ENCODE measurements at places on chromosomes 7 and 10. TPM values are rescaled to one million over a fixed set of nuclear protein-coding genes. Genes with fewer than 3 reads are reported as not detected.

The UNCX gene
- not detected for total RNA-seq

The GRM3 gene
- not detected for total RNA-seq

The ASL gene
- 15.6 TPM for total RNA-seq

The COL28A1 gene
- total RNA-seq = 11.8 TPM

The EPHA1 gene
- total RNA-seq = 0.14 TPM

The ANK3 gene
- total RNA-seq = 45.7 TPM

The ANTXRL gene
- not detected for total RNA-seq

The LDB1 gene
- 62.1 TPM for total RNA-seq

The MBL2 gene
- total RNA-seq = not detected
